Epithelial cell of prostate (primary cell): ENCODE measurements at places on chromosomes 6 and 20.

GRCh38 chr6:136736281-136736960 lies 55.9 kb downstream of the MAP3K5 start:
- DNase-seq: no peak

- DNase-seq: no peak
Measured at GRCh38 chr20:39676857-39677391, 714.8 kb downstream of the DHX35 start.

GRCh38 chr6:149138699-149139294 lies 178.7 kb upstream of the TAB2 start:
- no peak for DNase-seq

- no peak for DNase-seq
Measured at GRCh38 chr20:20342066-20342465, 25.8 kb upstream of the INSM1 start.

- DNase-seq: no peak
Measured at GRCh38 chr6:13788820-13789219, 25.5 kb downstream of the MCUR1 start.

- DNase-seq: no peak
Measured at GRCh38 chr20:8061861-8062518, 42.4 kb upstream of the TMX4 start.

DNA sequence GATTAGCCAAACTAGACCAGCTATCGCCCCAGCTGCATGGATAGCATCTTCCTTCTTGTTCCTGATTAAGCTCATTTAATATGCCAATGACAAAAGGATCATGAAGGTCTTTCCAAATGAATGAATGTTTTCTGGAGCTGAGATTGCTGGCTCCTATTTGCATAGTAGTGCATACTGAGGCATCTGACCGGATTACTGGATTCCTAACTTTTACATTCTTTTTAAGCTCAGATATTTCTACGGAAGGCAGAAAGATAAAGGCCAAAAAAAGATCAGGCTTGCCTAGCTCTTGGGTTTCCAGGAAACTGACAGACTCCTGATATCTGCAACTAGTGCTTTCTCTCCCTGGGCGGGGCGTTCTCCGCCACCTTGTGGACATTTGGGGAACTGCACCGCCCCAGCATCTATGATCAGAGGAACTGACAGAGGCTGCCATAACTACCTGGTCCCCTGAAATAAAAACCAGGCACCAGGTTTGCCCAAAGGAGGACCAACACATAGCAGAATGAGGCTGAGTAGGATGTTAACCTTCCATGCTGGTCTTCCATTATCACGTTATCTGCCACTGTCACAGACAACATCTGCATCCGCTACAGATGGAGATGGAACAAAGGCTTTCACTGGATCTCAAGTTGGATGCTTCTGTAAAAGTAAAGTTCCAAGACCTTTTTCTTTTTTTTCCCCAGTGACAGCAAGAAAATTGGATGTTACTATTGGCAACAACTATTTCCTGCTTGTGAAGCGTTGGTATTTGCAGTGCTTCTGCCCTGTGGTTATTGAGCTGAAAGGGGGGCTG lies 33.2 kb downstream of the NT5E start:
- DNase-seq: no peak

DNA sequence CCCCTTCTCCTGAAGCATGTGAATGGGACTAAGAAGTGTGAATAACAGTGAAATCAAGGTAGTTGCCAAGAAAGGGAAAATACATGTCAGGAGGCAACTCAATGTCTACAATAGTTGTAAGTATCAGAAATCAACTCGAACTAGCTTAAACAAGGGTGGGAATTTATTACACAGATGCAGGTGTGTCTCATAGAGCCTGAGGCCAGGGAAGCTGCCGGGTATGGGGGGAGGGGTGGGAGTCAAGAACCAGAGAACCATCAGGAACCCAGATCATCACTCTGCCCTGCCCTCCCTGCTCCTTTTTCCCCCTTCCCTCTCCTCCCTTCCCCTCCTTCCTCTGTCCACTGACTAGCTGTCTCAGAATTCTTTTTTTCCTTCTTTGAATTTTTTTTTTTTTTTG lies 34.9 kb upstream of the BMP6 start:
- no peak for DNase-seq
